ENCODE measurements at places on chromosomes 12 and 14. TPM values are rescaled to one million over a fixed set of nuclear protein-coding genes. Genes with fewer than 3 reads are reported as not detected.

LRRC10 gene
- not detected for total RNA-seq

DNA sequence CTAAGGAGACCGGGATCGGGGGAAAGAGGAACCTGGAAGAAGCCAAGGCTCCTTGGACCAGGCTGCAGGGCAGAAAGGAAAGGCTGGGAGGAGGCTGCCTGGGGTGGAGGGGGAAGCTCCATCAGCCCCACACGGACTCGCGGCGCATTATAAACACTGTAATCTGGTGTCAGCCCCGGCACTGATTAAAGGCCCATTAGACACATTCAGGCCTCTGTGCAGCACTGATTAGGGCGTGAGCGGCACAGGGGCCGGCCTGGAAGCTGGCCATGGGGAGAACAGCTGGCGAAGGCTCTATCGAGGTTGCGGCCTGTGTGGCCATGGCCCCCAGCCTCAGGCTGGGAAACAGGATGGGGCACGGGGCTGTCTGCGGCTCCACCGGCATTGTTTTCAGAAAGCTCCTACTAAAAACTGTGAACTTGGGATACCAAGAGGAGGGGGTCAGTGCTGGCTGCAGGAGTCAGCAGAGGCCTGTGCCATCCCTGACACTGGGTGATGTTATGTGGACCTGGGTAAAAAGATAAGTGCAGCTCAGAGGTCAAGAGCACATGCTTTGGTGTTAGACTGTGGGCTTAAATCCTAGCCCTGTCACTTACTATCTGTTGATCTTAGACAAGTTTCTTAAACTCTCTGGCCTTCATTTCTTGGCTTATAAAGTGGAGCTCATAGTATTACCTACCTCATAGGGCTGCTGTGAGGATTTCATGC, 10.6 kb downstream of the ACVRL1 start:
- DNase-seq: no peak

GRCh38 chr14:39957290-39957689, 525.1 kb upstream of the FBXO33 start:
- no peak for DNase-seq

GRCh38 chr14:105026802-105027563, 6.1 kb upstream of the CDCA4 start:
- DNase-seq: no peak

DNA sequence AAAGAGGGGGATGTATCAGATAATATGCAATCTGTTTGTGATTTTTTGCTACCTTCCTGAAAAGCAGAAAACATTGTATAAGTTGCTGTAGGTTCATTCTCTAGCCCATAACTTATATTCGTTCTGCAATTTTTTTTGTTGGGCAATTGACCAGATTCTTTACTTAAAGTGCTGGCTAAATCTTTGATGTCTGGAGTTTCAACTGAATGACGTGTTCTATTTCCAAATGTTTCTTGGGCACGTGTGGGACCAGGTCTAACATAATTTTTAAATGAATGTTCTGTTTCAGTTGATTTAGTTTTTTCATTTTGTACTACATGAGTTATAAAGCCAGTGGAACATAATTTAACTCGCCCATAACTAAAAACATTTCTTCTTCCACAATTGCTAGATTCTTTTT, 3.8 kb downstream of the MLH3 start:
- DNase-seq: no peak

- DNase-seq: no peak
Measured at GRCh38 chr14:103899316-103899715, 28.9 kb upstream of the TDRD9 start.

INSM2 gene
- not detected for total RNA-seq

DNA sequence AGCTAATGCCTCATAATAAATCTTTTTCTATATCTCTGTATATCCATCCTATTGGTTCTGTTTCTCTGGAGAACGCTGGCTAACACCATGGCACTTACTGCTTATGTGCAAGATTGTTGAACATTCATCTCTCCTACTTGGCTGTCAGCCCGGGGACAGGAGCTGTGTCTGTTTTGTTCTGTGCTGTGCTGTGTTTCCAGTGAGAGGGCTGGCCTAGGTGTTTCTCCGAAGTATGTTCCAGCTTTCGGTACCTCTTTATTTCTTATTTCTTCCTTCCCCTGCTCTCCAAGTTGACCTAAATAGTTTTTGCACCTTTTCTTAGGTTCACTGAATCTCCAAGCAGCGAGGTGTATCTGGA, 18.8 kb upstream of the NR4A1 start:
- DNase-seq: no peak

HOXC4 gene
- total RNA-seq: 2.5 TPM

- no peak for DNase-seq
Measured at GRCh38 chr12:14567351-14568162, at the start of gene PLBD1. Gene PLBD1 (minus strand): TSS chr12:14567883. CDS start chr12:14567696, 187 bp downstream.

DNA sequence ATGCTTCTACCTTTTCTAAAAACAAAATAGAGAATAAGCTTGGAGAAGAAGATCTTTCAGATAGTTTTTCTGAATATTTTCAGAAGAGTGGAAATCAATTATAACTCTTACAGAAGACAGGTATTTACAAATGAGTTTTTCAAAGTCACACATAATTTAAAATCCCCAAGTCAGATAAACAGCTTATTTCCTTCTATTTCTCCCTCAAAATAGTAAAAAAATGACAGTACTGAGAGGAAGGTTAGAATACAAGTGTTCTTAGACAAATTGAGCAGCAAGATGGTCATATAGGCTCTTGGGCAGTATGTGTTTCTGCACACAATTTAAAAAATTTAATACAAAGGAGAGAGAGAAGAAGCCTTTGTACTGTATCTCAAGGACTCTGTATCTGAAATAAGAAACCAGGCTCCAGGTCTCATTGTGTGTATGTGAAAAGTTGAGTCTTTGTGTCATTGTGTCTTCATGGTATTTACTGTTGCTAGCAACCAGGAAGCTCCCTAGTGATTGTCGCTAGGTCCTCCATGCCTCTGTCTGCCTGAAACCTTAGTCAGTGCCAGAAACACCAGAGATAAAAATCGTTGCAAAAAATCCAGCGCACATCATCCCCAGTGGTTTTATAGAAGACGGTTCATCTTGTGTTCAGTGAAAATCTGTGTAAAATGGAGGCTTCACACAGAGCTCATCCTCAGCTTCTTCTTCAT, 12.9 kb upstream of the TUBA1A start:
- DNase-seq: no peak

DNA sequence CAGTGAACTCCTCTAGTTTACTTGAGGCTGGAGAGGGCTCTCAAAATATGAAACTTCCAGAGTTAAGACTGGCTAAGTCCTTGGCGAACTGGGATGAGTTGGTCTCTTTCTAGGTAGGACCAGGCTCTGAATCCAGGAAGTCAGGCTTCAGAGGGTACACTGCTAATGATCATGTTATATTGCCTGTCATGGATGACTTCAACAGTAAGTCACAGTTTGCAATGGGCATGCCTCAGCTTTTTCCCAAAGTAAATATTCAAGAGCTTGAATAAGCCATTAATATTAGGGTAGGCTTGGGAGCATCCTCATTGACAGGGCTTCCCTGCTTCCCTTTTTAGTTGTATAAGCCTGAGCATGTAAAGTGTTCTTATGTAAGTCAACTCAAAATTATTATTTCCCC, 61.7 kb upstream of the PTHLH start:
- no peak for DNase-seq

- no peak for DNase-seq
Measured at GRCh38 chr12:128524439-128524838, 257.5 kb downstream of the TMEM132C start.

GPR84 gene
- not detected for total RNA-seq

GRCh38 chr12:131266591-131267467, 313.1 kb downstream of the ADGRD1 start:
- no peak for DNase-seq

OTX2 gene
- total RNA-seq: not detected

DNA sequence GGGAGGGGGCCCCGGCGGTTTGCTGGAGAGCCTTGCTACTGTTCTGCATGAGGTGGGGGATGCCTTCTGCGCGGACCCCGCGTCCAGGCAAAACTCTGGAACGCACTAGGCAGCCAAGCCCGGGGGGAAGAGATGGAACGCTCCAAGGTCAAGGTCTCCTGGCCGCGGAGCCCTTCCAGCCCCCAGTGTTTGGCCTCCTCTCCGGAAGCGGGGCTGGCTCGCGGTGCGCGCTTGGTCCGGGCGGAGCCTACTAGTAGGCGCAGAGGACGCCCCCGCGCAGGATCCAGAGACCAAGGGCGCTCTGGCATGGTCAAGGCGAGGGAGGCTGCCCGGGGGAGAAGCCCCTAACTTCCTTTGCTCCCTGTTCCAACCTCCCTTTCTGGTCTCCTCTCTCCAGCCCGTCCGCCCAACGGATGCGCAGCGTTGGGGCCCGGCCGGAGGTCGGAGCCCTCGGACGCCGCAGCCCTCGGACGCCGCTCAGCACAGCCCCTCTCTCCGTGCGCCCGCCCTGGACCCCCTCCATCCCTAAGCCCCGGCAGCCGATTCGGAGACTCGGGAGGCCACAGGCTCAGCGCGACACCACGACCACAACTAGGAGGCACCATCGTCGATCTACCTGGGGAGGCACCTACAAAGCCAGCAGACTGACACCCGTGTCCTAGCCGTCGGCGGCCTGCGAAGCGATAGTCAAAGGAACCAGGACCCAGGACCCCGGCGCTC, 669 bp upstream of the KCNK13 start:
- DNase-seq: no peak

DNA sequence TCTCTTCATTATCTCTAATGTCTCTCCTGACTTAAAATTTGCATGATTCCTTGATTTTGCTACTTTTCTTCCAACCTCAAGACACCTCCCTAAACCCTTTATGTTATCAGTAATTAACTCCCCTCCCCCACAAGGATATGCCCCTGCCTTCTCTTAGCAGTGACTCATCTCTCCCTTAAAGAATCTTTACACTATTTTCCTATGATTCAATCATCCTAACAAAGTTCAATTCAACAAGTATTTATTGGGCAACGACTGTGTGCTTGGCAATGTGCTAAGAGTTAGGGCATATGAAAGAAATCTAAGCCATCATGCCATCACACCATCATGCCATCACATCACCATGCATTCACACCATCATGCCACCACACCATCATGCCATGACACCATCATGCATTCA, 80.1 kb downstream of the ANO2 start:
- DNase-seq: no peak

HOXC11 gene
- 0.96 TPM for total RNA-seq

GRCh38 chr12:106429636-106430035, 72.1 kb downstream of the POLR3B start:
- DNase-seq: no peak

Data from kidney epithelial cell (primary cell).